ENCODE measurements at places on chromosomes 7 and 10.

DNA sequence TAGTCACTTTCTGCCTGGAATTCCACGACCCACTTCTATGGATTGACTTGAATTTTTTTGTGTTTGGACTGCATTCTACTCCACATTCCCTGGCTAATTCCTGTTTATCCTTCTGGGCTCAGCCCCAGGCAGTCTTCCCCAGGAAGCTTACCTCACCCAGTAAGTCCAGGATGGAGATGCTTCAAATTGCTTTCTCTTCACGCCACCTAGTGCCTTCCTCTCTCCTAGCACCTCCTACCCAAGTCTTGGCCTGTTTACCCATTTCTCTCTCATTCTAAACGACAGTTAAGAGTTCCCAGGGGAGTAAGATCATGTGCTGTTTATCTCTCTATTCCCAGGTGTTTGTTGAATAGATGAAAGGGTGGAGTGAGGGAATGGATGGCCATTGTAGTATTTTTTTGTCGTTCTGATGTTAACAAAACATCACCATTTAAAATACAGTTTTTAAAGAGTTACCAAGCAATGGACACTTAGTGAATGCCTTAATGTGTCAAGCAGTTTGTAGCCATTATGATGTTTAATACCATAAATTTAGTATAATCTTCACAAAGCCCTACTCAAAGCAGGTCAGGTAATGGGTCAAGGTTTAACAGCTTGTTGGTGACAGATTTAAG is 45.5 kb upstream of the TARP start:
- no peak for DNase-seq

DNA sequence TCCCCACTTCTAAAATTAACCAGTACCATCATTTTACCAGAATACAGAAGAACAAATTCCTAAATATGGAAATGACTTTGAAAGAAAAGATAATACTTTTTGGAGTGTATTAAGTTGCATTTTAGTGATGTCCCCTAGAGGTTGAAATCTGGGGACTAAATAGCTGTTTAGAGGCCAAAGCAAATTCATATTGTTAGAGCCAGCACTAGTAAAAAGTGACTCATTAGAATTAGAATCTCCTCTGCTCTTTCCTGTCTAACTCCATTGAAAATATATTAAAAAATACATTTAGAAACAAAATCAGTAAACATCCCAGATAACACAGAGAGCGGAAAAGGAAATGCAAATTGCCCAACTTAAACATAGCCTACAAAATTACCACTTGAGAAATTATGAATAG is 1189.6 kb upstream of the C7orf33 start:
- no peak for DNase-seq

- DNase-seq = no peak
Measured at GRCh38 chr7:35734001-35734483, 39.1 kb upstream of the HERPUD2 start.

- no peak for DNase-seq
Measured at GRCh38 chr10:102312683-102313082, 67.4 kb downstream of the GBF1 start.

- DNase-seq = no peak
Measured at GRCh38 chr10:85649461-85649860, 717.1 kb downstream of the GRID1 start.

GRCh38 chr10:91198781-91199180 is 21.7 kb upstream of the PCGF5 start:
- DNase-seq = no peak

GRCh38 chr10:132076578-132077081 is 10.9 kb downstream of the JAKMIP3 start:
- DNase-seq = no peak

GRCh38 chr7:134009314-134010110 is 117.6 kb upstream of the LRGUK start:
- no peak for DNase-seq

- no peak for DNase-seq
Measured at GRCh38 chr10:7351894-7352293, 58.9 kb downstream of the SFMBT2 start.

GRCh38 chr7:71735961-71736556 is 604.1 kb downstream of the GALNT17 start:
- peak; percentile 10 for DNase-seq

DNA sequence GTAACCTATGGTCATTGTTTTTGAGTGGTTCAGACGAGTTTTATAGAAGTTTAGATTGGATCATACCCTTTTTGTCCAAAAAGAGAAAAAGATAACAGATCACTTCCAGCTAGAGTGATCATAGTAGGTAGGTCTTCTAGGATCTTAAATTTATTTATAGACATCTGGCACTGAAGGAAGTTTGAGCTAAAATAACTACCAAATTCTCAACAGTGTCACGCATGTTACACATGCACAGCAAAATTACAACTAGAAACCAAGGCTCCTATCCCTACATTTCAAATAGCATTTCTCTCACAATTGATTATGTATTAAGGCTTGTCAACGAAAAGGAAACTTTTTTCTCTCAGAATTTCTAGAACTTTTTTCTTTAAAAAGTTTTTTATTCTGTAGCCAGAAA is 2.3 kb downstream of the CALU start:
- DNase-seq = no peak

GRCh38 chr10:65294329-65294728 is 1631.5 kb upstream of the LRRTM3 start:
- DNase-seq = no peak

- no peak for DNase-seq
Measured at GRCh38 chr7:102155821-102156441, 130.7 kb upstream of the SH2B2 start.

- no peak for DNase-seq
Measured at GRCh38 chr7:8177109-8177933, 84.6 kb downstream of the ICA1 start.

DNA sequence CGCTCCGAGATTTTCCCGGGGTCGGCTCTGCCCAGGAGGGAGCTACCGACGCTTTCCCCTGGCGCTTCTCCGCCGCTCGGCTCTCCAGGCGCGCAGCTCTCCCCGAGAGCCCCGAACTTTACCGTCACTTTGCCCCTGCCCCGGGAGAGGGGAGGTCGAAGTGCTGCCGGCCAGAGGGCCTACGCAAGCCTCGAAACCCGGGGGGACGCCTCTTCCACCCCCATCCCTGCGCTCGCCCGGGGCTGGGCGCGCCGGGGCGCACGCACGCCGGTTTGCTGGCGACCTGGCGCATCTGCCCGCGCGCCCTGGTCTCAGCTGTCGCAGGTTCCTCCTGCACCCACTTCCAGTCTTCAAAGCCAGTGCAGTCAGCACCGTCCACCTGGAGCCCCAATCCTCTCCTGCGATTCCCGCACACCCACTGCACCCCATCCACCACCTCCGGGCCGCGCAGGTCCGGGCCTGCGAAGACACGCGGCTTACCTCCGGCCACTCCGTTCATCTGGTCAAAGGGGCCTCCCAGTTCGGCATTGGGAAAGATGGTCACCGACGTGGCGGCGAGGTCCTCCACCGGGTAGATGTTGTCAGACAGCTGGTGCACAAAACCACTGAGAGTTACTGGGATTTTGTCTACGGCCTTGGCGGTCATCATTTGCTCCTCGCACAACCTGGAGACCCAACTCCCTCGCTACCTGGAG is 638 bp downstream of the EGR2 start:
- DNase-seq = no peak

DNA sequence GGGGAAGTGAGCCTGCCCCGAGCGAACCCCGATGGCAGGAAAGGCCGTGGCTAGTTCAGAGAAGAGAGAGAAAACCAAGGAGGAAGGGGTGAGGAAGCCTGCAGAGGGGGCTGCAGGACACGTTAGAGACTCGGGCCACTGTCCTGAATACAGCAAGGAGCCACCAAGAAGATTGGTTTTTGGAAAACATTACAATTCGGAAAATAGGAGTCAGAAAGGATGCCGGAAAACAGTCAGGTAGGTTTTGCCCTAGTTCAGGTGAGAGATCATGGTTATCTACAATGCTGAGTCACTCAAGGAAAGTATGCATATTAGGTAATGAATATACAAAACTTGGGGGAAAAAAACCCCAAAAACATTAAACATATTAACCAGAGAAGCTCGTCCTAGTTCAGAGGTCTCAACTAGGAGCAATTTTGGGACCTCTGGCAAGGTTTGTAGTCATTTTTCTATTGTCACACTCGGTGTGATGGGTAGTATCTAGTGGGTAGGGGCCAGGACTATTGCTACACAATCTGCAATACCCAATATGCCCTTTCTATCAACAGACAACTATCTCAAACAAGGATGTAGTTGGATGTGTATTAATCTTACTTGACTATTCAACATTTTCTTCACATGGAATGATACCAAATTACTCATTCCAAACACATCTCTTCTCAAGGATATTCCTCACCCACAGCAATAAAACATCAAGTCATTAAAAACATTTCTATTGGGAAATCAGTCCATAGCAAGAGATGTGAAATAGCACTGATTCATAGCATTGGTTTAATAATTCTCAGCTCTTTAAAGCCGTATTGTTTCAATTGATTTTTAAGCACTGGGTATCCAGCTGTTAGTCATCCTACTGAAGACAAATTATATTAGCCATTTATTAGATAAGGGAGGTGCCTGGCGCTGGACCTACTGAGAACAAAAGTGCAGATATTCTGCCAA is 74.4 kb upstream of the RSU1 start:
- peak; percentile 19 for DNase-seq

DNA sequence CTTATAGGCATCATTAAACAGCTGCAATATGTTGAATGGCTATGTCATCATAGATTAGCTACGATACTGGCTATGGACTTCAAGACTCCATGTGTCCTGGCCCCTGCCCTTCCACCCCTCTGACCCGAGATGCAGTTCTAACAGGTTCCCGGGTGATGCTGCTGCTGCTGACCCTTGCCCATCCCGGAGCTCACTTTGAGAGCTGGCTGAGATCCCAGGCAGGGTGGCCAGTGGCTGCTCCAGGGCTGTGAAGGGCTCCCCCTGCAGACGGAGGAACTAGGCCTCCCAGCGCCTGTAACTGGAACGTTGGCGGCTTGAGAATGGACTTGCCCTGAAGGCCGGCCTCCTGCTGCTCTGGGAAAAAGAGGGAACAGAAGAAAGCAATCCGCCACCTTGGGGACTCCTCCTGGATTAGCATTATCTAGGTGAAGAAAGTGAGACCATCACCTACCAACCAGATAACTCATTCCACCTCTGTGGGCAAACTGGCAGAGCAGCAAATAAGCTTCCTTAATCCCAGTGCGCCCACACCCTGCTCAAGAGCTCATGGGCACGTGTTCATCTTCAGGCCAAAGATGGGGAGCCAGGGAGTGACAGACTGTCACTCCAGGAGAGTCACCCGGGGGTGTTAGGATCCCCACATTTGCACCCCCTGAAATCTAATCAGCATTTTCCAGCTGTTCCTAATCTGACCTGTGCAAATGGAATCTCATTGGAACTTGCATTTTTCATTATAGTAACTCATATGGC is 56.8 kb downstream of the PARP12 start:
- DNase-seq = no peak

DNA sequence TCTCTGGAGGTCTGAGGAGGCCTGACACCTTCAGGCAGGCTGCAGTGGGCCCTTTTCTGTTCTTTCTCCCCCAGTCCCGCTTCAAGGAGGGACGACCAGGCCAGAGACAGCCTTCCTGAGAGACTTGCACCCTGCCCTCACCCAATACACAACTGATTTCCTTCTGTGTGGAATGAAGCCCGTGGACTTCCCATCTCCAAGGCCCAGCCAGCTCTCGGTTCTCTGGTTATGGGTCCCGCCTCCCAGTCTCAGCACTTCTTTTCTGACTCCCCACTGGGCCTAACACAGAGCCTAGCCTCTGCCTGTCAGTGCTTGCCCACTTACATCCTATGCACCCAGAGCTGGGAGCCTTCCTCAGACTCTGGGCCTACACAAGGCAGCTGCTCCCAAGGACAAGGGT is 24.1 kb upstream of the ADCYAP1R1 start:
- DNase-seq = no peak

- no peak for DNase-seq
Measured at GRCh38 chr7:121027761-121028669, 39.5 kb downstream of the CPED1 start.

GRCh38 chr10:35378541-35379210 is 42.4 kb downstream of the CCNY start:
- DNase-seq = no peak

- DNase-seq = no peak
Measured at GRCh38 chr10:47406870-47407691, 23.0 kb upstream of the ZNF488 start.

DNA sequence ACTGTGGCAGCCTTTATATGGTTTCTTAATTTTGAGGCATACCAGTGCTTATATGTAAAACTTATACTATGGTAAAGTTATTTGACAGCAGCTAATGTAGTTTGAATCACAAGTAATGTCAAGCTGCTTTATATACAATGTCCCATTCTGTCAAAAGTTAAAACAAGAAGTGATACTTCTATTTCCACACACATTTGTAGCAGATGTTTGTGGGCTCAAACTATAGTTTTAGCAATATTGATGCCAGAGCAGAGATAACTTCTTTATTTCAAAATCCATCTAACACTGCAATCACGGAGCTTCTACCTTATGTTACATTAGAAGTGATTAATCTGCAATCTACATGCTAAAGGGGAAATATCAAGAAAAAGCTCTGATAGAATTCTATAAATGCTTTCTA is 149.6 kb downstream of the ADK start:
- DNase-seq = no peak

DNA sequence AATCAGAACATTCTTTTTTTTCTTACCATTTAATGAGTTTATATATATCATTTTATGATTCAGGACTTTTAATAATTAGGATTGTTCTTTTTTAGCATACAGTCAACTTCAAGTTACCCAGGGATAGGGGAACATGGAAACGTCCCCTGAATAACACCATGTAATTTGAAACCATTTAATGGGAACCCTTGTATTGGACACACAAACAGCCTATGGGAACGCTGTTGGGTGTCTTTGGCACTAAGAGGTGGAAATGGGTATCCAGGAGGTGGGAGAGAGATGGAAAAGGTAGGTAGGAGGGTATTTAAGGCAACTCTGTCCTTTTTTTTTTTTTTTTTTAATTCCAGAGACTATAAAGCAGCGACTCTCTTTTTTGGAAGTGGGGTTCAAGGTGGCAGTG is 2.6 kb downstream of the LUC7L2 start:
- DNase-seq = no peak

DNA sequence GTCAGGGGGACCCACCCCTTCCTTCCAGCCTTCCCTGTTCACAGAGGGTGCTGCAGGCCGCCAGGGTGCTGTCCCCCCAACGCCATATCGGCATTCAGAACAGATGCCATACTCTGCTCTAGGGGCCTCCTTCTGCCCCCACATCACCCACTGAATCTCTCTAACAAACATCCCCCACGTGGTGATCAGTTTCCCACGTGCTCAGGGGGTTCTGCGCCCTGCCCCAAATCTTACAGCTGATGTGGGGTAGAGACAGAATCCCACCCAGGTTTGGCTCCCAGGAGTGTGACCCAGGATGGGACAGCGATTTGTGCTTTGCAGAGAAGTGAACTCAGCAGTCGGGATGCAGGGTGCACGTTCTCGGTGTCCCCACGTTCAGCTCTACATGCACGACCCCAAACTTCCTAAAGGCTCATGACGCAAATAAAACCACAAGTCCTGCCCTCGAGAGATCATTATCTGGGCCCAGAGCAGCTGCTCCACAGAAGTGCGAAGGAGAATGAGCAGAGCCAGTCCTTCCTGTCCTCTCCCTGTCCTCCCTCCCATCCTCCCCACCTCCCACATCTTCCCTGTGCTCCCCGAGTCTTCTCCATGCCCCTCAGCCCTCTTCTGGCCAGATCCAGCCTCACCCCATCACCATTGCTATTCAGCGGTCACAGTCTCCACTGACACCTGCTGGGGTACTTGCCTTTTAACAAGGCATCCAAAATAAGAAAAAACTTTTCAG is 423.4 kb downstream of the DNAJB6 start:
- DNase-seq = no peak

All from stimulated activated CD4-positive, alpha-beta T cell treated with anti-CD3 and anti-CD28 coated beads, Interleukin-1b, Interleukin-23, amount 100 ng/mL, for 1 hour (primary cell).